ENCODE measurements at places on chromosomes 6 and 20.

GRCh38 chr20:58224097-58224496 is 4.4 kb downstream of the ANKRD60 start:
- DNase-seq, result no peak

DNA sequence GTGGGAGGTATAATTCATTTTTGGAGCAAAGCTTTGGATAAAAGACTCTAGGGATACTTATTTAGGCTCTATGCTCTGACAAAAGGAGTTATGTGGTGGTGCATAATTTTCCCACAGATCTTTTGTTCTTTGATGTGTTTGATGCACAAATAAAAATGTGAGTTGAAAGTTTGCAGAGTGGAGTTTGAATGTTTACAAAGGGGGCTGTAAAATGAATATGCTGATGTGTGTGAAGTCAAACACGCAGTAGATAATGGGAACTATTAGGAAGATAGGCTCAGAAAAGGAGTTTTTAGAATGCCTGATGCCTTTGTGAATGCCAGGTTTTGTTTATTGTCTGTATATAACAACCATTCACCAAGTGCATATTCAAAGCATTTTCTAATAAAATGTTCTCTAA is 545.0 kb upstream of the EPHA7 start:
- DNase-seq, result no peak

- no peak for DNase-seq
Measured at GRCh38 chr20:1446536-1446935, 20.1 kb downstream of the NSFL1C start.

DNA sequence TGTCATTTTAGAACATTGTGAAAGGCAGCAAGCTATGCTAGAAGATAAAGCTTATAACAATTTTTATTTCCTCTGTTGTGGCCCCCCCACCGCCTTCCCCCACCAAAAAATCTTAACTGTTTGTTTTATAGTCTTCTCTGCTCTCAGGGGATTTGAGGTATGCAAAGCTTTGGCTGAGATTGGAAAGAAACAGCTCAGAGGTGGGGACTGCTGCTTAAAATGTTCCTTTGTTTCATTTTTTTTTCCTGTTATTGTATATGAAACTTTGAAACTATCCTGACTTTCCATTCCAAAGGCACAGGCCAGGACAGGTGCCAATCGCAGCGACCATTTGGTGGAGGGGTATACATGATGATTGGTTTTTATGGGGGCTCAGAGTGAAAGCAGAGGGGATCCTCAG is 114.7 kb upstream of the PHACTR1 start:
- no peak for DNase-seq

- no peak for DNase-seq
Measured at GRCh38 chr6:42841844-42842584, 37.4 kb upstream of the RPL7L1 start.

GRCh38 chr6:11296449-11297375 is 64.2 kb upstream of the NEDD9 start:
- DNase-seq, result no peak

DNA sequence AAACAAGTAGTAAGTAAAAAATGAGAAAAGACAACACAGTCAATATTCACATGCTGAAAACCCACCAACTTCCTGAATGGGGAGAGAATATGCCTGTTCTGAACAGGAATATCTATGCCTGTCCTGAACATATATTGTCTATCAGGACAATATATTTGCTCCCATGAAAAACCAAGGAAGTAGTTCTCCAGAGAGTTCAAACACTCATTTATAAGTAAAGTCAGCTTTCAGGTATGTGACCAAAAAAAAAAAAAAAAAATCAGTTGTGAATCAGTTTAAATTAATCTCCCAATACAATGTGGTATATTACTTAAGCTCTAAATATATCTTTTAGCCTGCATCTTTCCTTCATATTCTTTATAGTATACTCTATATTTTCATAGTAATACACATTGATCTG is 119.5 kb downstream of the MYB start:
- DNase-seq, result no peak

DNA sequence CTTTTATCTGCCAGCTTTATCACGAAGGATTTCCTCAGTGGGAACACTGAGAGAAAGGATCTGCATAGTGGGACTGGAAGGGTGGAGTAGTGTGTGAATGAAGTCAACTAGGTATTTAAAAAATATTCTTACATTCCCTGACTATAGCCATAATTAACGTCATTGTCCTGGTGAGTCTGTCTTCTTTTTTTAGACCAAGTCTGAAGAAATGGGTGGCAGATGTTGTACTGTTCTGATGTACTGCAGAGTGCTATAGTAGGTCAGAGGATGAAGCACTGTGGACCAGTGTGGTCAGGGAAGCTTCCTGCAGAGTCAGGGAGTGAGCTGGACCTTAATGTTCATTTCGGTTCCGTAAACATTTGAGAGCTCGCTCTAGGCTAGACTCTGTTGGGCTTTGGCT is 11.9 kb downstream of the TULP4 start:
- DNase-seq, result no peak

GRCh38 chr6:89840538-89840937 is 10.9 kb downstream of the CASP8AP2 start:
- DNase-seq, result no peak

DNA sequence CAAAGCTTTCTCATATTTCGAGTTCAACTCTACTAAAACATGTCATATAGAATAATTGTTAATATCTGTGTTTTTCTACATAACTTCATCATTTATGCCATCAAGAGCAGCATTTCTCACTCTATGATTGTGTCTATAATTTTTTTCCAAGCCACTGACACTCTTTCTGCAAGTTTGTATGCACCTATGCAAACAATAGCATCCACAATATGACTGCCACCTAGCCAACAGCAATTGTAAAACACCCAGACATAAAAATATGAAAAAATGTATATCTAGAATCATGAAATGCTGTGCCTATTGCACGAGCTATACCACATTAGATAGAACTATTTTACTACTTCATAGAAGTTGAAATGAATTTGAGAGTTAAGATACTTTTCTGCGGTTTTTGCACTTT is 286.5 kb upstream of the MARCKS start:
- DNase-seq, result no peak

- no peak for DNase-seq
Measured at GRCh38 chr6:43199912-43200311, 17.9 kb downstream of the CUL9 start.

- no peak for DNase-seq
Measured at GRCh38 chr6:122615409-122615808, 5.2 kb downstream of the PKIB start.

GRCh38 chr6:25874118-25874517 is at the start of gene SLC17A3:
Gene SLC17A3 (minus strand): TSS chr6:25874243. CDS start chr6:25868387, 5,856 bp downstream.
- no peak for DNase-seq

- DNase-seq, result no peak
Measured at GRCh38 chr6:127481628-127482027, 22.4 kb upstream of the KIAA0408 start.

DNA sequence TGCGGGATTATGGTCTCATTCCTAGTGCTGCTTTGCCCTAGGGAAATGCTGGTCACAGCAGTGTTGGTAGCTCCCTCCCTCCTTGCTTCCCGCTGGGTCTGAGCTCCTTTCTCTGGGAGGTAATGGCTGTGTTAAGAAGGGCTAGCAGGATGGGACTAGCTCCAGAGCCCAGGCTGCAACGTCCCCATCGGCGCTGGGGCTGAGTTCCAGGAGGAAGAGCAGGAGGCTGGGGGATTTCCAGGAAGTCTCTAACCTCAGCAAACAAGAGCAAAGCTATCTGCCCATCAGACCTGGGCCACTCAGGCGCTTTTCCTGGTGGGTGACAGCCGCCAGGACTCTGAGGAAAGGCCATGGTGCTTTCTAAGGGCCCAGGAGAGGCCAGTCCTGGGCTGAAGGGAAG is 174.2 kb downstream of the DLL1 start:
- DNase-seq, result no peak

GRCh38 chr6:33634161-33634727 is 13.1 kb downstream of the ITPR3 start:
- no peak for DNase-seq

DNA sequence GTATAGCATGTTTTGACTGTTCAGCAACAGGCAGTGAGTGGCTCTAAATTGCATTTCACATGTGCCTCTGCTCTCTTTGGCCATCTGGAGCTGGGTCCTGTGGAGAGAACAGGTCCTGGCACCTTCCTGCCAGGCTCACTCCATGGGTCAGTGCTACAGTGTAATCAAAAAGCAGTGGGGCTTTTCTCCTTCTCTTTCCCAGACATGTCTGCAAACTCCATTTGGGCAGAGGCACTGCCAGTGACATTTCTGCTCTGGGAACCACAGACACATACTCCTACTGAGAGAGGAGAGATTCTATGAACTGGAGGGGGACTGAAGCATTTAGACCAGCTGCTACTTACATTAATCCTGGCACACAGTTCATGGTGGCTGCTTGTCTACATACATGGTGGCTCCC is 68.3 kb upstream of the TRAF3IP2 start:
- DNase-seq, result no peak

- no peak for DNase-seq
Measured at GRCh38 chr6:139154881-139155547, 20.1 kb downstream of the HECA start.

DNA sequence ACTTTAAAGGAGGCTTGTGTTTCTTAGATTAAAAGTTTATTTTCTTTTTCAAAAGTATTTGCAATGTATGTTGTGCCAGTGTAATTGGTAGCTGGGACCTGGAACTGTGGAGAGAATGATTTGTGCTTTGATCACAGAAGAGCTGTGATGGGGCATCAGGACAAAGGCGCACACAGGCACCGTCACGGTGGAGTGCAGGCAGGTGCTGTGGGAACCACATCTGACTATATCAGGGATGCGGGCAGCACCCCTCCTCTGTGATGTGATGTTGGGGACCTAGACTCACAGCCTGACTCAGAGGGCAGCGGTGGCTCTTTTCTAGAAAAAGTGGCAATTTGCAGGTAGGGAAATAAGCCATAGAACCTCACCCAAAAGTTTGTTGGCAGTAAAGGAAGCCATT is 34.5 kb downstream of the SYTL3 start:
- no peak for DNase-seq

DNA sequence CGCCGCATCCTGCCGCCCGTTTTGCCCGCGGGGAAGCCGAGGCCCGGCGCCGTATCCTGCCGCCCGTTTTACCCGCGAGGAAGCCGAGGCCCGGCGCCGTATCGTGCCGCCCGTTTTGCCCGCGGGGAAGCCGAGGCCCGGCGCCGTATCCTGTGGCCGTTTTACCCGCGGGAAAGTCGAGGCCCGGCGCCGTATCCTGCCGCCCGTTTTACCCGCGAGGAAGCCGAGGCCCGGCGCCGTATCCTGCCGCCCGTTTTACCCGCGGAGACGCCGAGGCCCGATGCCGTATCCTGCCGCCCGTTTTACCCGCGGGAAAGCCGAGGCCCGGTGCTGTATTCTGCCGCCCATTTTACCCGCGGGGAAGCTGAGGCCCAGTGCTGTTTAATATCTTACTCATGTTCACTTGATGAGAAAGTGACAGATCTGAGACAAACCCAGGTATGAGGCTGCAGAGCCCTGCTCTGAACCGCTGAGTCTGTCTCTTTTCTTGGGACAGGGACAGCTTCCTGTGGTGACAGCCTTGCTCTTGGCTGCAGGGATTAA is 129.4 kb downstream of the CDH26 start:
- DNase-seq, result no peak

- DNase-seq, result no peak
Measured at GRCh38 chr6:22349528-22349927, 52.7 kb upstream of the PRL start.

GRCh38 chr6:30113003-30113759 is at the start of gene TRIM31:
Gene TRIM31 (minus strand): TSS chr6:30113090. CDS start chr6:30112805, 285 bp downstream.
- no peak for DNase-seq

DNA sequence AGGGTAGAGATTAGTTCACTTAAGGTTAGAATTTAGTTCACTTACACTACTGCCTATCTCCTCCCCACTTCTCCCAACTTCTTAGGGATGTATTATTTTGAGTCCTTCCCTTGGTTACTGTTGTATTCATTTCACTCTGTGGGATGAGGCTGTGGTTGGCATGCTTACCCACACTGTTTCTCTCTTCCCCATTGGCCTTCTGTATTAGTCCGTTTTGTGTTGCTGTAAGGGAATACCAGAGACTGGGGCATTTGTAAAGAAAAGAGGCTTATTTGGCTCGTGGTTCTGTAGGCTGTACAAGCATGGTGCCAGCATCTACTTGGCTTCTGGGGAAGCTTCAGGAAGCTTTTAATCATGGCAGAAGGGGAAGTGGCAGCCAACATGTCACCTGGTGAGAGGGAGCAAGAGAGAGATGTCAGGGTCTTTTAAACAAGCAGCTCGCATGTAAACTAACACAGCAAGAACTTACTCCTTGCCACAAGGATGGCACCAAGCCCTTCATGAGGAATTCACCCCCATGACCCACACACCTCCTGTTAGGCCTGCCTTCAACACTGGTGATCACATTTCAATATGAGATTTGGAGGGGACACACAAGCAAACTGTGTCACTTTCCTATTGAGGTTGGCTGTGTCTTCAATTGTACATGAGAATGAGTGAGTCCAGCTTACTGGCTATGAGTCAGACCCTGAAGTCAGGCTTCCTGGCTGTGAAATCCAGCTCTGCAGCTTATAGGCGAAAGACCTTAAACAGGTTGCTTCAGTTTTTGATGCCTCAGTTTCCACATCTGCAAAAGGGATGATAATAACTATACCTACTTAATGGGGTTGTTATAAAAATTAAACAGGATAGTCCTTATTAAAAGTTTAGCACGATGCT is 53.3 kb downstream of the SYNDIG1 start:
- DNase-seq, result no peak

DNA sequence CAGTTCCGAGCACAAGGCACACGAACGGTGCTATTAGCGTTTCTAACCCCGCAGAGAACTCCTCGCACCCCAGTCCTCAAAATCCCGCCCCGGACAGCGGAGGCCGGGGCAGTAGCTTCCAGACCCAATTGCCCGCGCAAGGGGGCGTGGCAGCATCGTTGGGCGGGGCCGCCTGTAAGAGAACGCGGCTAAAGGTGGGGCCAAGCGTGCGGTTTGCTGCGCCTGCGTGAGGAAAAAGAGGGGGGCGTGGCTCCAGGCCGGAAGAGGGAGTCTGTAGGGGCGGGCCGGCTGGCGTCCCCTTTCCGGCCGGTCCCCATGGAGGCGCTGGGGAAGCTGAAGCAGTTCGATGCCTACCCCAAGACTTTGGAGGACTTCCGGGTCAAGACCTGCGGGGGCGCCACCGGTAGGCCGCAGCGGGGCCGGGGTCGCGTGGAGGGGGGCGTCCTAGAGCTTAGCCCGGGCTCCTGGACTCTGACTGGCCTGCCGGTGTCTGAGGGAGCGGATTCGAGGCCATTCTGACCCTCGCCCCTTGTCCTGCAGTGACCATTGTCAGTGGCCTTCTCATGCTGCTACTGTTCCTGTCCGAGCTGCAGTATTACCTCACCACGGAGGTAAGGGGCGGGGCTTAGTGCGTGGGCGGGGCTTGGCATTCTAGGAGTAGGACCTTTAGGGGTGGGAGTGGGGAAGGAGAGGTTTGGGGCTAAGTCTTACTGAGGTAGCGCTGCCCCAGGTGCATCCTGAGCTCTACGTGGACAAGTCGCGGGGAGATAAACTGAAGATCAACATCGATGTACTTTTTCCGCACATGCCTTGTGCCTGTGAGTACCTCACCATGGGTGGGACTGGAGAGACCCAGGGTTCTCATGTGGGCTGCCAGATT is at the start of gene ERGIC3:
Gene ERGIC3 (plus strand): TSS at position 296 of the 880 bp plus-strand sequence. CDS start 20 bp downstream, at position 316.
- peak; percentile 93 for DNase-seq

- DNase-seq, result peak; percentile 44
Measured at GRCh38 chr20:33674294-33675135, at the start of gene NECAB3. Gene NECAB3 (minus strand): TSS chr20:33674428. CDS start chr20:33674352, 76 bp downstream.

- DNase-seq, result no peak
Measured at GRCh38 chr6:133241086-133241900, at the start of gene EYA4. Gene EYA4 (plus strand): TSS chr6:133241357. CDS start chr6:133274781, 33,424 bp downstream.

- DNase-seq, result no peak
Measured at GRCh38 chr6:96433950-96434349, 87.7 kb upstream of the UFL1 start.

All from activated T-helper 1 cell treated with Interleukin-2 at 50 U/mL for 16 hours (primary cell).